LHCN-M2 (cell line): ENCODE measurements at places on chromosomes 7 and 10. TPM values are rescaled to one million over a fixed set of nuclear protein-coding genes. Genes with fewer than 3 reads are reported as not detected.
A peak's percentile ranks its signal among the peaks of the same experiment; 100 is the strongest.

Gene NOS3
- 0.13 TPM in 1 of 2 replicates, not detected in the other for total RNA-seq

DNA sequence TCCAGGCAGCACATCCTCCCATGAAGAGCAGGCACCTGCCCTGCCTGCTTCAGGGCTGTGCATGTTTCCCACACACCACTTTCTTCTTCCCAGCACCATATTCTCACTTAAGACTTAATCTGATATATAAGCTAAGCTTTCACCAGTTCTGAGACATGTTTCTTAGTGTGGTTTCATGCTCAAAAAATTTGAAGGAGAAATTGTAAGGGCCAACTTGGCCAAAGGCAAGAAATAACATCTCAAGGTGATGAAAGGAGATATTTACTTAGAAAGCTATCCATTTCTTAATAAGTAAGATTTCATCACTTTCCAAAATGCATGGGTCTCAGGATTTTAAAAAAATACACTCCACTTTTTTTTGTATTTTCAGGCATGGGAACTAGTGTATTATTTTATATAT lies 468.1 kb upstream of the AKR1E2 start:
- no peak for DNase-seq

DNA sequence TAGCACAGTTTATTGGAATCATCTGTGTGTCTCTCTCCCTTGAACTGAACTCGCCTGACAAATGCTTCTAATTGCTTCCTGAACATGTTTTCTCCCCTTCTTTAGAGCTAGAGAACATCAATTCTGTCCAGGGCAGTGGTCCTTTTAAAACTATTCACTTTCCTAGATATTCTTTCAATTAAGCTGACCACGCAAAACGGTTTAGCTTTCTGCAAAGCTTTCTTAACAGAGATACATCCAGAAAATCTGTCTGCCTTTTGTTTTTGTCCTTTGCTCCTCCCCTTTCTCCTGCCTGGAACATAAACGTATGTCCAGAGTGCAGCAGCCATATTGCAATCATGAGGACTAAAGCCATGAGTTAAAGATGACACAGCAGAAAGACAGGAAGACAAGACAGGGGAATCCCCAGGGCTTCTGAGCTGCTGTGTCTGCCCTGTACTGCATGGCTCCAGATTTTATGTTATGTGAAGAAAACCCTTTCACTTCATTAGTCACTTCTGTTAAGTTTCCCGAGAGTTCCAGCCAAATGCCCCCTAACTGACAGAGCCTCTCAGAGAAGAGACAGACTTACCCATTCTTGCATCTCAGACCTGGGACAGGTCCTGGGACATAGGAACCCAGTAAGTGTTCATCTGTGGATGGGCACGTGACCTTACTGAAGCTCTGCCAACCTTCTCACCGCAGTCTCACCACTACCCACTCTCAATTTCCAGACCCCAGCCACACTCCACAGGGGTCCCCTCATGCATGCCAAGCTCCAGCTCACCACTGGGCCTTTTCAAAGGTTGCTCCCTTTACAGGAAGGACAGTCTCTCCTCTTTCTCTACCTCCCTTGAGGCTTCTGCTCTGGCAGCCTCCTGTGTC lies 35.0 kb upstream of the CPXM2 start:
- no peak for DNase-seq

DNA sequence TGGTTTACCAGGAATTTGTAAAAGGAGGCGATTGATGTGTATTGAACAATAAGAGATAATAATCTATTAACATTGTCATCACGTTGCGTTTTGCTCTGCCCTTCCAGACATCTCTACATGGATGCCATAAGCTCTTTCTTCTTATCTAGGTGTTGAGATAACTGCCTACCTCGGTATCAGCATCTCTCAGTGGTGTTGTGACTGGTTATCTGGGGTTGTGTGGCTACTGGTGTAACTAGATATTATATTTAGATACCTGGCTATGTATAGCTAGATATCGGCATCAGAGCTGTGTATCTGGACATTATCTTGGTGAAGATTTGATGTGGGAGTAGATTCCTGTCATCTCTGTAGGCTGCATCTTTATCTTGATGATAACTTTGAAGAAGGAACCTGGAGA lies 17.2 kb downstream of the GATA3 start:
- no peak for DNase-seq

- no peak for DNase-seq
Measured at GRCh38 chr10:131547129-131547799, 235.7 kb upstream of the TCERG1L start.

GRCh38 chr7:70500261-70500660 lies 631.7 kb upstream of the GALNT17 start:
- DNase-seq = no peak

DNA sequence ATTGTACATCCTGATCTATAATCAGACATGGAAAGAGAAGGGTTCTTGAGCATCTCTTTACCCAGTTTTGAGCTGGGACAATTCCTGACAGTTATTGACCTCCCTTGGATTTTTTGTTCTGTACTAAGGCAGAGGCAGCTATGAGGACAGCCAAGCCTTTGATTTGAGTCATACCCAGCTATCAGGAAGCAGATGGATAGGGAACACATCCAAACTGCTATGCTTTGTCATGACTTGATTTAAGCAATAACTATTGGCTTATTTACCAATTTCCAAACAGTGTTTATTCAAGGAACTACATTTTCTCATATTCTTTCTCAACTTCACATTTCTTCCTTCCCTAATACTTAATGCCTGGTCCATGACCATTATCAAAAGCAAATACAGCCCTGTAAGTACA lies 396.4 kb upstream of the STEAP1 start:
- DNase-seq = no peak

DNA sequence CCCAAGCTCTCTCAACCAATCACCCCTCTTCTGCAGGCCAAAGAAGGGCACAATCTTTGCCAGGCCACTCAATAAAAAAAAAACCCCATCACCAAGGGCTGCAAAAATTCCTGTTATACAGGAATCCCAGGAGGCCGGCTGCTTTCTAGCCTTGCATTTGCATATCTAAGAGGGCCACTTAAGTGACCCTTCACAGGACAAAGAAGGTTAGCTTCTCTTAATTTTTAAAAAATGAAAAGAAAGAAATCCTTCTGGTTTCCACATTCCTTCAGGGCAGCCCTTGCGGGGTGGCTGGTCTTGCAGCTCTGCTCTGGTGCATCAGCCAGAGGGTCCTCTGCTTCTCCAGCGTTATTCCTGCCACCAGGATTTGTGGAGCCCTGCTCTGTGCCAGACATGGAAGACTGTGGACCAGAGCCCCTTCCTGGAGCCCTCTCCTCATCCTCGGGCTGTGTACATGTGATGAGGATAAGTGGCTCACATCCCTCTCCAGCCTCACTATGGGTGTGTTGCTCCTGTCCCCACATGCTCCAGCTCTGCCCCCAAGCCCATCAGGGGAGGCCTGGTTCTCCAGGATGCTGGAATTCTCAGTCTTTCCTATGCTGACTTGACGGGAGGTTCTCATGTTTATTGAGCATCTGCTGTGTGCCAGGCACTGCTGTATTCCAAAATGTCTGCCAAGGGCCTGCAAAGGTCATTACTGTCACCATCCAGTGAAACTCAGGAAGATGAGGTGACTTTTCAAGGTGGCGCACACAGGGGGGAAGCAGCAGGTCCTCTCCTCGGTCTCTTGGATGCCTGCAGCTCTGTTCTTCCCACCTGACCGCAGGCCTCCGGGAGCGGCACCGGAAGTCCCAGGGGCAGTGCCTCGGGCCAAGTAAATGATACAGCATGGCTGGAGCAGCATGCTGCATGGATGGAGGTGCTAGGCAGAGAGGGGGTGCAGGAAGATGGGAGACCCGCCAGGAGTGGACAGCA lies 67.7 kb downstream of the ARHGAP22 start:
- no peak for DNase-seq

GRCh38 chr7:155228459-155228845 lies 69.2 kb upstream of the INSIG1 start:
- DNase-seq = peak; percentile 91

- peak; percentile 96 for DNase-seq
Measured at GRCh38 chr7:41696323-41696916, 6.5 kb downstream of the INHBA start.
